ENCODE measurements at places on chromosomes 13 and 19. TPM values are rescaled to one million over a fixed set of nuclear protein-coding genes. Genes with fewer than 3 reads are reported as not detected.

Gene SIGLEC10
- polyA plus RNA-seq: 0.09 TPM

Gene GRAMD1A
- polyA plus RNA-seq: 19.1 TPM

Gene WDR88
- 0.26 TPM for polyA plus RNA-seq

Gene CRYL1
- 30.1 TPM for polyA plus RNA-seq

Gene CACNG8
- not detected for polyA plus RNA-seq

Gene DNAJC15
- polyA plus RNA-seq: 10.3 TPM

Gene BST2
- polyA plus RNA-seq: 394 TPM

Gene ASF1B
- 11.8 TPM for polyA plus RNA-seq

Gene CABP5
- polyA plus RNA-seq: not detected

Gene ZNF837
- polyA plus RNA-seq: 3.6 TPM

Gene PROZ
- not detected for polyA plus RNA-seq

Gene IGSF23
- not detected for polyA plus RNA-seq

Gene ZNF132
- not detected for polyA plus RNA-seq

Gene CEACAM4
- polyA plus RNA-seq: 0.61 TPM

Gene SPACA7
- polyA plus RNA-seq: not detected

Gene ANGPTL4
- polyA plus RNA-seq: not detected

Gene ZNF320
- polyA plus RNA-seq: 5.5 TPM

Gene KLK10
- not detected for polyA plus RNA-seq

Gene RYR1
- polyA plus RNA-seq: not detected

Gene PSMC4
- polyA plus RNA-seq: 113 TPM

Gene ZNF846
- polyA plus RNA-seq: 7.4 TPM

Gene ZNF728
- polyA plus RNA-seq: not detected

Gene SOX1
- not detected for polyA plus RNA-seq

Gene CDC42EP5
- not detected for polyA plus RNA-seq

Gene TNNI3
- polyA plus RNA-seq: 1.5 TPM

Gene KIR3DL2
- polyA plus RNA-seq: 44.1 TPM

Gene UTP14C
- 2.6 TPM for polyA plus RNA-seq

Gene AMH
- not detected for polyA plus RNA-seq

Gene WASF3
- not detected for polyA plus RNA-seq

Gene KEAP1
- 49.2 TPM for polyA plus RNA-seq

Gene SBK3
- not detected for polyA plus RNA-seq

Gene ZNF813
- 2.7 TPM for polyA plus RNA-seq

Gene ZNF547
- polyA plus RNA-seq: 0.54 TPM

Gene LENG9
- polyA plus RNA-seq: not detected

Gene CDX2
- polyA plus RNA-seq: not detected

Gene ZNF823
- polyA plus RNA-seq: 5.0 TPM

Gene KLHL1
- not detected for polyA plus RNA-seq

Gene NBEA
- polyA plus RNA-seq: 0.41 TPM

Gene FFAR2
- polyA plus RNA-seq: 0.15 TPM

Gene DIRAS1
- not detected for polyA plus RNA-seq

Gene NKPD1
- not detected for polyA plus RNA-seq

Gene FFAR1
- polyA plus RNA-seq: not detected

Gene NLRP12
- 0.28 TPM for polyA plus RNA-seq

Gene PRRG2
- polyA plus RNA-seq: not detected

Gene STOML3
- polyA plus RNA-seq: not detected

Gene PLEKHA4
- polyA plus RNA-seq: 5.9 TPM
